ENCODE measurements at places on chromosomes 4 and X.

- DNase-seq = no peak
Measured at GRCh38 chr4:102569200-102569599, 68.0 kb downstream of the NFKB1 start.

DNA sequence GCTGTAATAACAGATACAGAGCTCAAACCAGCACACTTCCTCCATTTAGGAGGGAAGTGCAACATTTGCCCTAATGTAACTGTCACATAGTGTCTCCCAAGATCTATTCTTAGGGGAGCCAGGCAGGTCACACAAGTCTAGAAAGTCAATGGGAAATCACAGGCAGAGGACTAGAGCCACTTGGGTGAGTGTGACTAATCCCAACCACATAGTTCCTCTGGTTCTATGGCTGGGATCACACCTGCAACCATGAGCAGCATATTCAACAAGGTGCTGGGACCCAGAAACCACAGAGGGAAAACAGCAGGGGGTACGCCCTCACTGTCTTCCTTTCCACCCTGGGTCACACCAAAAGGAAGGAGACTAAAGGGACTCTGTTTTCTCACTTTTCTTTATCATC, 66.8 kb upstream of the TACR3 start:
- no peak for DNase-seq

DNA sequence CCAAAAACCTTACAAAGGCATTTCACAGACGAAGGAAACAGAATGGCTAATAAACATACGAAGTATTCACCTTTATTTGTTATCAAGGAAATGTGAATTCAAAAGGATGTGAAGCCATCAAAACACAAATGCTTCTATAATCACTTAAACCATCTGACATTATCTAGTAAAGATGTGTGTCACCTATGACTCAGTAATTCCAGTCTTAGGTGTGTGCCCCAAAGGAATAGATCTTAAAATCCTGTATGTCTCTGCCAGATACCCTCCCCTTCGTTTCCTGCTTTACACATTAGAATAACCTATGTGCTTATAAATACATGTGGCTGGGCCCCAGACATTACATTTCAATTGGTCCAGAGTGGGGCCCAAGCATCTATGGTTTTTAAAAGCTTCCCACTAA, 41.8 kb upstream of the CEP135 start:
- DNase-seq = no peak

- DNase-seq = no peak
Measured at GRCh38 chr4:155405059-155405458, 28.3 kb upstream of the MAP9 start.

DNA sequence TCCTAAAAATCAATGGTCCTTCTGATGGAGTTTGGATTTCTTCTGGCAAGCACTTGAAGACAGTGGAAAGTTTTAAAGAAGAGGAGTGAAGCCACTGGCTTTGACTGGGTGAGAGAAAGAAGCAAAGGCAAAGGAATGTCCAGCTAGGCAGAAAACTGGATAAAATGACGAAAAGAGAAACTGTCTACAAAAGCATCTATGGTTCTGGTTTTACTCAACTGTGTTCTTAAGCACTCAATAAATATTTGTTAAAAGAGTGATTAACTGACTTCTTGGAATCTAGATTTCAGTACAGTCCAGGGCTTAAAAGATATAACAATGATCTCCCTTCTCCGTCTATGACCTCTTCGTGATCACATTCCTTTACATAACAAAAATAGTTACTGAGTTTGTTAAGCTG, 52.4 kb downstream of the PACRGL start:
- DNase-seq = no peak

- DNase-seq = no peak
Measured at GRCh38 chrX:115940348-115940747, 230.2 kb upstream of the AGTR2 start.

GRCh38 chr4:182107931-182108330, 135.3 kb upstream of the TENM3 start:
- DNase-seq = no peak

DNA sequence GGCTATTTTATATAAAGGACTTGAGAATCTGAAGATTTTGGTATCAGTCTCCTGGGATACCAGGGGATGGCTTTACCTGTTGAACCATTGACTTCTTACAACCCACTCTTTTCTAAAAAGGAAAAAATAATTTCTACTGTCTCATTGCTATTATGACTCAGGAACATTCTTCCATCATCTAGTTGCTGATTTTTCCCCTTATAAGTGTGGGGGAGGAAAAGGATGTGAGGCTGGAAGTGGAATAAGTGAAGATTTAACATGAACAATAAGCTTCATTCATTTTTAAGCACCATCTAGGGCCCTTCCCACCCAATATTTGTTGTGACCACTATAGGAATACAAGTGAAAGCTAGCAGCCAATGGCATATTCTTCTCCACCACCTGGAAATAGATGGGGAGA, 10.6 kb upstream of the MND1 start:
- DNase-seq = no peak

DNA sequence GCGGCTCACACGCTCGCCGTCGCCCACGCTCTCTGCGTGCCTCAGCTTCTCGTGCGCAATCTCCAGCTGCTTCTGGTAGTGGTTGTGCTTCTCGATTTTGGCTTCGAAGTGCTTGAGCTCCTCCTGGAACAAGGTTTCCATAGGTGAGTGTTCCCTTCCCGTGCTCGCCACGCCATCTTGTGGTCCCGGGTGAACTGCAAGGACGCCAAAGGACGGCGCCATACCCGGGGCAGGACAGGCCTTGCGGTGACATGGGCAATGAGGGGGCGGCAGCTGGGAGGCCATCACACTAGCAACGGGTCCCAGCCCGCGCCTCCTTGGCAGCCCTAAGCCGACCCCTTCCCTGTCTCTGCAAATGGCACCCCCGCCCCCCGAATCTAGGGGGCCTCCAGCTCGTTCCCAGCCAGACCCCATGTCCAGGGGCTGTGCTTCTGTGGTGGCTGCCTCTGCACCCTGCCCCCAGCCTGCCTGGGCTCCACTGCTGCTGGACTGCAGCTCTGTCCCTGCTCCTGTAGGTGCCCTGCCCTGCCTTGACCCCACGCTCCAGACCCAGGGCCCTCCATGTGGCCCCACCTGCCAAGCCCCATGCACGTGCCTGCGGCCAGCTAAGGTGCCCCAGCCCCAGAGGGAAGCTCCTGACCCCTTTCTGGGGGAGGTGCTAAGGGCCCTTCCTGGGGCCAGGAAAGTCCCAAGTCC, 17.3 kb downstream of the LRPAP1 start:
- no peak for DNase-seq

Data from stimulated activated CD8-positive, alpha-beta memory T cell treated with anti-CD3 and anti-CD28 coated beads, Interleukin-4, amount 100 ng/mL, for 1 hour (primary cell).